Astrocyte of the cerebellum (primary cell): ENCODE measurements at places on chromosomes 5 and 9.

GRCh38 chr5:128271859-128272464 lies 188.4 kb downstream of the SLC12A2 start:
- DNase-seq = peak; percentile 57

DNA sequence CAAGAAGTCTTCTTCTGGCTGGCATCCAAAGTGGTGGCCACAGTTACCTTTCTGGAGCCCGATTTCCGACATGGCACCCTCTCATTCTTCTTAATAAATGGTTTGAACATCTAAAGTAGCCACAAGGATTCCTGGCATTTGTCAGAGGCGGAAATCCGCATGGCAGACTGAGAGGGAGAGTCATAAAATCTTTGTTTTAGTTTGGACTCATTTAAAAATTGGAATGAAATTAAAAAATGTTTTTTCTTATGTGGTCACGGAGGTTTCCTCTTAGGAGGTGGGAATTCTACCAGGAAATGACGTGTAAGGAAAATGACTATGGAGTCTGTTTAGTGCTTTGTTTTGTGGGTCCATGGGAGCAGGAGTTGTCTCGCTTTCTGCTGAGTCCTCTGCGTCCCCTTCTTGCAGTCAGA lies 133.0 kb upstream of the PTCH1 start:
- DNase-seq = peak; percentile 23

DNA sequence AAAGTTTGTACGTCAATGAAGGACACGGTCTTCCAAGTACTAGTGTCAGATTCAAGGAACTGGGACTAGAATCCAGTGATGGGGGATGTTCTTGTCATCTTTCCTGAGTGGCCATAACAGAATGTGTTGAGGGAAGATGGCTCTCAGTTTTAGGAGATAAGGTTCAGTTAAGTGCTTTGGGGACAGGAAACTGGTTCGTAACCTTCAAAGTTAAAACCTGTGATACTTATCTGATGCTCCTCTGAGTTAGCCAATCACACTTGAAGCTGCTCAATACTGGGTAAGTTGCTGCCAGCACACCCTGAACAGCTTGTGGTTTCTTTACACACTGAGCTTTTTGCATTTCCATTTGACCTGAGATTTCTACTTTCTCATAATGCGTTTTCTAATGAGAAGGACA lies 64.4 kb downstream of the PIK3R1 start:
- DNase-seq = no peak

DNA sequence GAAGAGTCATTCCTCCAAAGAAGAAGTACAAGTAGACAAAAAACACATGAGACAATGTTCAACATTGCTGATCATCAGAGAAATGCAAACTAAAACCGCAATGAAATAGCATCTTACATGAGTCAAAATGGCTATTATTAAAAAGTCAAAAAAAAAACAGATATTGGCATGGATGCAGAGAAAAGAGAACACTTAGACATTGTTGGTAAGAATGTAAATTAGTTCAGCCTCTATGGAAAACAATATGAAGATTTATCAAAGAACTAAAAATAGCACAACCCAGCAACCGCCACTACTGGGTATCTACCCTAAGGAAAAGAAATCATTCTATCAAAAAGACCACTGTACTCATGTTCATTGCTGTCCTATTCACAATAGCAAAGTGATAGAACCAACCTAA lies 157.5 kb downstream of the CHSY3 start:
- DNase-seq = no peak

DNA sequence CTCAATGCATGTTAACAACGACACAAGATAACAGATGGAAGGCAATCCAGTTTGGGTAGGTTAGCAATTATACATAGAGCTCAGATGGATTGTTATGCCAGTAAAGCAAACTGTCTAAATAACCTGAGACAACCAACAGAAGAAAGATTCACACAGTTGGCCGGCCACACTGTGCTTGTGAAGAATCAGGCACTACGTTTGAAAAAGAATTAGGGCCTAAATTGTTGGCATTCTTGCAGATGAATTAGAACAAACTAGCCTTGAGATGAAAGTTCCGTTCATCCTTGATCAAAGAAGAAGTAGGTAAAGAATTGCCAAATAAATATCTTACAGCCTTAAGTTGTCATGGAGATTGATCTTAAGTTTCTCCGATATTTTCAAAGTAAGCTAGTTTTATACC lies 210.6 kb downstream of the CDH18 start:
- DNase-seq = no peak

GRCh38 chr9:22148876-22149637 lies 140.0 kb upstream of the CDKN2B start:
- DNase-seq = no peak

DNA sequence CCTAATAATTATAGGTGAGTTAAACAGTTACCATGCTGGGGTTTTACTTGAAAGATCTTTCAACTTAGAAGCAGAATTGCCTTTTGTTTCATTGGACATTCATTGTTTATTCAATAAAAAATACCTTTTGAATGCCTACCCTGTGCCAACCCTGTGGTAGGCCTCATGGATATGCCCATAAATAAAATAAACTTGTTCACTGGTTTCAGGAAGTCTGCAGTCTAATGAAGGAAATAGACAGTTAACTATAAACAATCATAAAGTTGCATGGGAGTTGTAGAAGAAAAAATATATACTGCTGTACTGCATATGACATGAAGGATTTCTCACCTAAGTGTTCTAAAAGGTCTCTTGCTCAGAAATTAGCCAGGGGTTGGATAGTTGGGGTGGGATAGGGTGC lies 5.3 kb upstream of the GPR21 start:
- DNase-seq = no peak

- no peak for DNase-seq
Measured at GRCh38 chr5:4627131-4627530, 513.0 kb upstream of the ADAMTS16 start.

- no peak for DNase-seq
Measured at GRCh38 chr9:36173861-36174260, 4.7 kb downstream of the CCIN start.

DNA sequence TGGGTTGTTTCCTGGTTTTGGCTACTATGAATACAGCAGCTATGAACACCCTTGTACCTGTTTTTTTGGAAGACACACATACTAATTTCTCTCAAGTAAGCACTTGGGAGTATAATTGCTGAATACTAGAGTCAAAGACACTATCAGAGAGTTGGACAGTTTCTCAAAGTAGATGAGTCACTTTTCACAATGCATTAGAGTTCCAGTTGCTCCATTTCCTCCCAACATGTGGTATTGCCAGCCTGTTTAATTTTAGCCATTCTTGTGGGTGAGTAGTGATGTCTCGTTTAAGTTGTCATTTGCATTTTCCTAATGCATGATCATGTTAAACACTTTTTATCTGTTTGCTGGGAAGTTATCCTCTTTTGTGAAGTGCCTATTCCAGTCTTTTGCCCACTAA lies 81.6 kb upstream of the GDNF start:
- no peak for DNase-seq

- peak; percentile 89 for DNase-seq
Measured at GRCh38 chr5:116454417-116454927, 120.2 kb downstream of the SEMA6A start.

GRCh38 chr9:101758304-101758930 lies 20.0 kb upstream of the GRIN3A start:
- DNase-seq = no peak

- no peak for DNase-seq
Measured at GRCh38 chr9:87525546-87526303, 28.1 kb downstream of the DAPK1 start.

DNA sequence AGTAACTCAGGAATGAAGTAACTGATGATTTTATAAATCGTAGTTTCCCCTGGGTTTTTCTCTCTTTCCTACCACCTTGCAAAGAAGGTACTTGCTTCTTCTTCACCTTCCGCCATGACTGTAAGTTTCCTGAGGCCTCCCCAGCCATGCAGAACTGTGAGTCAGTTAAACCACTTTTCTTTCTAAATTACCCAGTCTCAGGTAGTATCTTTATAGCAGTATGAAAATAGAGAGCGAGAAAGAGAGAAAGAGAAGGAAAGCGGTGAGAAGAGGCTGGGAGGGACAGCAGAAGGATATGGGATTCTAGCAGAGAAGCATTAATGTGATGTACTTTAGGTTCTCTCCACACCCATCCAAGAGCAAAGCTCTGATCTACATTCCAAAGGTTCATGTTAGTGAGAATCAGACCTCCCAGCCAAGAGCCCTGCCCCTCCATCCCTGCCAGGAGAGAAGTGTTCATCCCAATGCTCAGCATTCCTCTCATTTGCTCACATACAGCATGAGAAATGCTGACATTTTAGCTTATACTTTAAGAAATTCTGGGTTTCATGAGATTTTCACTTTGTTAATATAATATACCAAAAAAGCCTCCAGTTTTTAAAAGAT lies 185.0 kb upstream of the PTGER4 start:
- no peak for DNase-seq

DNA sequence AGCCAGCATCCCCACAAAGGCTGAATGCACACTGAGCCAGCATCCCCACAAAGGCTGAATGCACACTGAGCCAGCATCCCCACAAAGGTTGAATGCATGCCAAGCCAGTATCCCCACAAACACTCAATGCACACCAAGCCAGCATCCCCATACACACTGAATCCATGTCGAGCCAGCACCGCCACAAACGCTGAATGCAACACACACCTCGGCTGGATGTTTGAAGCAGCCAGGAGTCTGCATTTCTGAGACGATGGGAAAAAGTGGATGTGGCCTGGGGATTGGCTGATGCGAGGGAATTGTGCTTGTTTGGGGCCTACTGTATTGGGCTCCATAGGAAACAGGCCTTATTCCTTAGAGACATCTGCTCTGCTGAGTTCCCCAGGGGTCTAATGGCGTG lies 30.9 kb upstream of the CEP72 start:
- DNase-seq = no peak

DNA sequence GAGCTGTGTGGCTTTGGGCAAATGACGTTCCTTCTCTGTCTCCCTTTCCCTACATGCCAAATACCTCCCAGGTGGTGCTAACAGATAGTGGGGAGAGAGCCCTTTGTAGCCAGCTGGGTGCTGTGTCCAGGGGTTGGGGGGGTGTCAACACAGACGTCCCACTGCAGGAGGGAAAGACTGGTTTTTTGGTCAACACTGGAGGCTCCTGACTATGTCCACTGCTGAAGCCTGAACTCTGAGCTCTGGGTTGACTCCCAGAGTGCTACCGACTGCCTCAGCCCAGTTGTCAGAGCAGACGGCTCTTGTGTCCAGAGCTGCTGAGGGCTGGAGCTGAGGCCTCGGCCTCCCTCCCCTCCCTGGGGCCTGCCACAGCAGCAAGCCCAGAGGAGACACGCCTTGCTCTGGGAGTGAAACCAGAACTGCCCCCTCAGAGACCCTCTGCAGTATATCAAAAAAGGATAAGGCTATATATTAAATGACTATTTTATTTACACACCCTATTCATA lies 14.8 kb upstream of the SLC25A51 start:
- DNase-seq = no peak

DNA sequence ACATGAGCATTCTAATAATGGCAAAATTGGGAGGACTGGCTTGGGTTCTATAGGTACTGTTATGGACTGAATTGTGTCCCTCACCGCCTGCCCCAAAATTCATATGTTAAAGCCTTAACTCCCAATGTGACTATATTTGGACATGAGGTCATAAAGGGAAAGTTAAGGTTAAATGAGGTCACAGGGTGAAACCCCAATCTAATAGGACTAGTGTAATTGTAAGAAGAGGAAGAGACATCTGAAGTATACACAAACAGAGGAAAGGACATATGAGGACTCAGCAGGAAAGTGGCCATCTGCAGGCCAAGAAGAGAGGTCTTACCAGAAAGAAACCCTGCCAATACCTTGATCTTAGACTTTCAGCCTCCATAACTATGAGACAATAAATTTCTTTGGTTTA lies 23.1 kb downstream of the RNF180 start:
- no peak for DNase-seq

DNA sequence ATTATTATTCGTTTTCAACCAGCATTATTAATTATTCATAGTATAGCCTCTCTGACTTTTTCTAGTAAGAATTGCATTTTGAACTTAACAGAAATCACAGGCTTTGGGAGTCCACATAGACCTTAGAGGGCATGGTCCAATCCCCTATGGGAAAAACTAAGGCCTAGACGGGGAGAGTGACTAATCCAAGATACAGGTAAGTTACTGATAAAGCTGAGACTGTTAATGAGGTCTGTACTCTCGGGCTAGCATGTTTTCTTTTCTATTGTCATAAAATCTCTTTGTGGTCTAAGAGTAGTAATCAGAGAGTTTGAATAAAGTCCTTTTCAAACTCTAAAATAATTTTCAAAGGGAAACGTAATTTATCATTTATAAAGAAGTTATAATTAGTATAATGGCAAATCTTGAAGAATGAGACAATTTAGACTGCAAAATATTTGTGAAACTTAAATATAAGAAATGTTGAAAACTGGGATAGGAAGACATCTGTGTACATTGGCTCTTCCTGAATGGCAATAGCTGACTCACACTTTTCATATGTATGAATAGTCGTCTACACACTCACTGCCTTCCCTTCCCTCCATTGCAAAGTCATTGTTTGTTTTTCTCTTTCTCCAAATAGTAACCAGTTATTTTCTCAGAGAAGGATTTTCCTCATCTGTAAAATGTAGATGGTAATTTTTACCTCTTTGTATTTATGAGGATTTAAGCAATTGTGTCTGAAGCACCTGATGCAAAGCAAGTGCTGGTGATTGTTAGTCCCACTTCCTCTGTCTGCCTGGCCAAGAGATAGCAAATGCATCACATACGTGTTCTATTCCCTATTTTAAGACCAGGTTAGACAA lies 207.9 kb upstream of the CD180 start:
- DNase-seq = no peak

- no peak for DNase-seq
Measured at GRCh38 chr5:138870611-138871010, 4.5 kb downstream of the LRRTM2 start.

GRCh38 chr9:121684381-121685145 lies 33.1 kb downstream of the DAB2IP start:
- DNase-seq = no peak

GRCh38 chr5:145062280-145063062 lies 772.7 kb downstream of the PRELID2 start:
- peak; percentile 31 for DNase-seq

DNA sequence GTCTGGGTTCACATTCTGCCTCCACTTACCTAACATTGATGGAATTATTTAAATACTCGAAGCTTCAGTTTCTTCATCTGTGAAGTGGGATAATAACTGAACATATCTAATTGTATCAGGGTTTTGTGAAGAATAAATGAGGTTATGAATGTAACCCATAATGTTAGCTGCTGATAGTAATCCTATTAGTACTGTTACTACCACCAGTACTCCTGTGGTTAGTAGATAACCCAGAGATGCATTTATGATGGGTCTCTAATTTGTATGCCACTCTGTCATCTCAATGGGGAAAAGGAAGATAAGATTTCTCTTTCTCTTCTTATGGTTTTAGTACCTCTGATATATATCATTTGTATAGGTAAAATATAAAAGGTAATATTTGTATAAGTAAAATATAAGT lies 16.0 kb downstream of the CPEB4 start:
- no peak for DNase-seq

- DNase-seq = no peak
Measured at GRCh38 chr5:66285343-66285922, 141.3 kb downstream of the SREK1 start.
